CD4-positive, alpha-beta T cell treated with Interleukin-15 for 4 hours (primary cell): ENCODE measurements at places on chromosomes 4 and X.

GRCh38 chr4:56240554-56241174 lies 146.6 kb downstream of the AASDH start:
- no peak for DNase-seq

DNA sequence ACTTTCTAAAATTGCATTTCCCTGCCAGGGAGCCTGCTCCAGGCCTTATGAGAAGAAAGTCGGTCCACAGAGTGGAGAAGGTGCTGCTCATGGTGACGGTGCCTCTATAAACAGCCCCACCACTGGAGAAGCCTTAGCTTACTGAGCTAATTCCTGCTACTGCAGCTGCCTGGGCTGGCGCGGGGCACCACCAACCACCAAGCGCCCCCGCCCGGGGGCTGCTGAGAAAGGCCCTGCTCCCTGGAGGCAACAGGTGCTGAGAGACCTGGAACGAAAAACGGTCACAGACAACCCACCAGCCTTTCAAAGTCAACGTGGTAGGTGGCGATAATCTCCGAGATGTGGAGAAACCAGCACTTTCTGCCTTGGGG lies 2.9 kb downstream of the HCFC1 start:
- no peak for DNase-seq

DNA sequence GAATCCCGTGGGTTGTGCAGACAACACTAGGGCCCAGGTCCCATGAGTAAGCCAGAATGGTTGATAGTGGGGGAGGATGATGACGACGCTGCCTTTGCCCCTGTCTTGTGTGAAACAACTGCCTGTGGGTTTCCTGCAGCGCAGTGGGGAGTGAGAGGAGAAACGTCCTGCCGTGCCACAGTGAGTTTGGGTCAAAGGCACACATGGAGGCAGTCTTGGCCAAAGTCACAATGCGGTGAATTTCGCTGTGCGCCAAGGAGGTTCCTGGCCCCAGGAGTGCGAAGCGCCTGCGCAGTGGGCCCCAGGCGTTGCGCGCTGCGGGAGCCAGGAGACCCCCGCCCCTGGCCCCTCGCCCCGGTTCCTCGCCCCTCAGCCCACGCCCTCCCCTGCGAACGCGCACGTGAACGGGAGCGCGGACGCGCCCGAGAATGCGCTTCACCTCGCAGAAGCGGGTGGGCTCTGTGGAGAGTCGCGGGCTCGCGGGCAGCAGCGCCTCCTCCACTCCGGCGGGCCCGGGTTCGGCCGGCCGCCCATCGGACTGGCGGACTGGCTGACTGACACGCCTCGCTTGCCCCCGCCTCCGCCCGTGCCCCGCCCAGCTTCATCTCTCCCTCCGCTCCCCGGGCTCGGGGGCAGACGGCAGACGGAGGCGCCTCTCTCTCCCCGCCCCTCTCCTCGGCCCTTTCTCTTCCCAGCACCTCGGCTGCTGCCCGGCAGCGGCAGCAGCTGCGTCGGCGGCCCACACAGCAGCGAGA lies at the start of gene NUDT10:
Gene NUDT10 (plus strand): TSS at position 635 of the 755 bp plus-strand sequence. CDS start 144 bp downstream, outside the sequence.
- no peak for DNase-seq

DNA sequence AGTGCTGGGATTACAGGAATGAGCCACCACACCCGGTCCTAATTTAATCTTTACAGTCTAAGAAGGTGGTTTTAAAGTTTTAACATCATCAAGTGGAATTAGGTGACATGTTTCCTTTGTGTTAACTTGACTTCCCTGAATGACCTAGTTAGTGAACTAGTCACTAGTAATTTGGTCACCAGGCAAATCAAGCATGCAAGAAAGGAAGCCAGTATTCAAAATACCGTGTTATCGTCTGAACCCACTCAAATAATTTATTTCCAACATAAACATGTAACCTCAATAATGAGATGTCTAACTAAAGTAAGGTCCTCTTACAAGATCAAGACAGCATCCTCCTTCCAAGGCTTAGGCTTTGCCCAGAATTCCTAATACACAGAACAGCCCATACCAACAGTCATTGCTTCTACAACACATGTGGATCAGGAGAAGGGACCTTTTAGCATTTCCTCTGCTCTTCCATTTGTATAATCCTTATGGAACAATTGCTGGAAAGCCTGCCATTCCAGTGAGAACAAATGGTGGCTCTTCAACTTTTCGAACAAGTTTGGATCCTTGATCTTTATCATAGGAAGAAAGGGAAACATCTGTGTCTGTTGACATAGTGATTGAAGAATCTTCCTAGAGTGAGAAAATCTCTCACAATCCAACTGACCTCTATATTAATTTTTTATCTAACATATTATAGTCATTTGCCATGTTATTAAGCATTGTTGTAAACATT lies 97.2 kb downstream of the ANXA3 start:
- DNase-seq = no peak

GRCh38 chr4:108651014-108651791 lies 804 bp downstream of the OSTC start:
- no peak for DNase-seq

DNA sequence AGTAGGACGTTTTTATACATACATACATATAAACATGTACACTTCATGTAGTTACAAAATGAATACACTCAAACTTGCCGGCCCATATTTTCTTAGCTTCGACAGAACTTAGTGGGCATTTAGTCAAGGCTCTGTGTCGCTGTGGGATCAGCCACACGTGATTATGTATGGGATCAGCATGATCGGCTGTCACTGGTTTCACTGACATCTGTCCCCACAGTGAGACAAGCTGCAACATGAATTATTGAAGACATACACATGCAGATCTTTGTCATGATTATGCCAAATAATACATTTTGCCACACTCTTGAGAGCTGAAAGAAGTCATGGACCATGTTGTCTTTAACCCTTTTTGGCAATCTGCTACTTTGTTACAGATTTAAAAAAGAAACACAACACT lies 38.2 kb upstream of the NAA11 start:
- no peak for DNase-seq

GRCh38 chr4:42487230-42487629 lies 89.9 kb downstream of the SHISA3 start:
- no peak for DNase-seq

- DNase-seq = no peak
These were observed 11.9 kb upstream of the HMGB2 start for GRCh38 chr4:173346074-173346473.

GRCh38 chr4:41814565-41814964 lies 66.0 kb upstream of the PHOX2B start:
- no peak for DNase-seq

DNA sequence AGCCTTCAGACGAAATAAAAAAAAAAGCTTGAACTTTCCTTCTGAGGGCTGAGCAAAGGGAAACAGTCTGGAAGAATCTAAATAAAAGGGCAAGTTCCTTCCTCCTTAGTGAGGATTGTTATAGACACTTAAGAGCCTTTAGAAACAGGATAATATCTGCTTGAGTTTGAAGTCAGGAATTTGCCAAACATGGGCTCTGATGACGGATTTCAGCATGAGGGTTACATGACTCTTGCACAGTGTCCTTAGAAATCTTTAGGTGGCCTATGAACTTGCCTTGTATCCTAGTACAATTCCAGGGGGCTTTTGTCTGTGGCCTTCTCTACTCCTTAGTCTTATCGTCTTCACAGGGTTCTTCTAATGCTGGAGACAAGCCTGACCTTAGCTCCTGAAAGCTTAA lies 94.1 kb downstream of the RLIM start:
- DNase-seq = no peak

DNA sequence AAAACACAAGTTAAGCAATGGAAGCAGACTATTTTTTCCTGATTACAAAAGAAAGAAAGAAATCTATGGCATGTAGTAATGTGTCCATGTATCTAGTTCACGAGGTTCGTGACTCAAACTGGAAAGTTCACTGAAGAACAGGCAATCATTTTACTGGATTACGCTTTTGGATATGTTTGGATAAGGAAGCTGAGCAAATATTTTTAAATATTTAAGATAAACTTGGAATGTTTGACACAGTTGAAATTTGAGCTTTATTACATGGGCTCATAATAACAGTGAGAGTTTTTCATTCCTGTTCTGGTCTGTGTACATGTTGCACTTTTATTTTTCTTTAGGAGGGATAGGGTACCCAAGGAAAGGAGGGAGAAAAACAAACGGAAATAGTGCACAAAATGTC lies 244.2 kb upstream of the GK2 start:
- no peak for DNase-seq

DNA sequence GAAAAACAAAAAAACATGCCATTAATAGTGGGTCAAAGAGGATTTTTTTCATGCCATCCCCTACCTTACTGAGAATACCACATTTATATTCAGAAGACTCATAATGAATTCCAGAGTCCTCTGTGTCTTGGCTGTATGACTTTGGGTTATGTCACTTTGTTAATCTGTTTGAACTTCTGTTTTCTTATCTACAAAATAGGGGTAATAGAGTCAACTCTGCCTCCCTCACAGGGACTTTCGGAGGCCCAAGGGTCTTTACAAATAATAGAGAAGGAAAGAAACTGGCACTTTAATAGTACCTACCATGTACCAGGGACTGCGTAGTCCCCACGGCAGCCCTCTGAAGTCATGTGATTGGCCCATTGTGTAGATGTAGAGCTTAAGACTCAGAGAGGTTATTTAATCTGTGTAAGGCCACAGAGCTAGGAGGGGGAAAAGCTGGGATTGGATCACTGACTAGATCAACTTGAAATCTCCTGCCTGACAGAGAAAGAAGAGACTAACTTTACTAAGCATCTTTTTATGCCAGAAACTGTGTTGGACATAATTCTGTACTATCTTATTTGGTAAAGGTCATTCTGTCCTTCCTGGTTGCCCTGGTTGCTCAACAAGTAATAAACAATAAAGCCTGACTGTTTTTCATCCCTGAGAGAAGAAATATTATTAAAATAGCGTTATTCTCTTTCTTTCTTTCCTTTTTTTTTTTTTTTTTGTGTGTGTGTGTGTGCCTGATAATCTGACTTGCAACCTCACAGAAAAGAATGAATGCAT lies 59.6 kb downstream of the NFKB1 start:
- DNase-seq = no peak

- DNase-seq = no peak
These were observed 1084.1 kb downstream of the TECRL start for GRCh38 chr4:63325140-63325539.

DNA sequence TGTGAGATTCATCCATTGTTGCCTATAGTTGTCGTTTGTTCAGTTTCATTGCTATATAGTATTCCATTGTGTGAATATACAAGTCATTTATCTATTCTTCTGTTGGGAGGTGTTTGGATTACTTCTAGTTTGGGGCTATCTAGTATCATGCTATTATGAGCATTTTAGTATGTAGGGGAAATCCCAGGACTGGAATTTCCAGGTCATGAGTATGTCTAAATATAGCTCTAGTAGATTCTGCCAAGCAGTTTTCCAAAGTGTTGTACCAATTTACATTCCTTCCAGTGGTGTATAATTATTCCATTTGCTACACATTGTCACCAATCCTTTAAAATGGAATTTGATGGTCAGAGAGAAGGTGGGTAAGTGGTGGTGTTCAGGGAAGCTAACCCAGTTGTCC lies 30.1 kb downstream of the EGFL6 start:
- DNase-seq = no peak

- no peak for DNase-seq
These were observed 28.3 kb downstream of the ADD1 start for GRCh38 chr4:2871911-2872310.

DNA sequence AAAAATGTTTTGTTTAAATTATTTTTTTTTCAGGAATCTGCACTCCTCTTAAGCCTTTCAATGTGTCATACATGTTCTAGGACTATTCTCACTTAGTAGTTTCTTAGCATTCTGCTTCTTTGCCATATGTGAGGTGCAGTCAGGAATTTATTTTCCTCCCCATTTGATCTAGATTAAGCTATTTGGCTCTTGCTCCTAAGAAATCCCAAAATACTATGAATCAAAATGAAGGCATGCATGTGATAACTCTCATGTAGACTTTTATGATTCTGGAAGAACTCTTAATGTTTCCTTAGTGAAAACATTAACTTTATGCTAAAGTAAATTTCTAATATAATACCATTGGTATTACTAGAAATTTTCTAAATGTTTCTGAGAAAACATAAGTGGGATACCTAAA lies 664.5 kb downstream of the RAPGEF2 start:
- DNase-seq = no peak

- no peak for DNase-seq
These were observed 26.3 kb upstream of the ADH1C start for GRCh38 chr4:99378876-99379275.

GRCh38 chr4:8409264-8410065 lies 31.1 kb downstream of the ACOX3 start:
- peak; percentile 79 for DNase-seq

GRCh38 chrX:19670854-19671620 lies 155.7 kb upstream of the MAP3K15 start:
- DNase-seq = no peak

GRCh38 chr4:44756559-44756958 lies 30.2 kb upstream of the GNPDA2 start:
- DNase-seq = no peak

- no peak for DNase-seq
These were observed 151.0 kb downstream of the TMEM164 start for GRCh38 chrX:110153896-110154295.

DNA sequence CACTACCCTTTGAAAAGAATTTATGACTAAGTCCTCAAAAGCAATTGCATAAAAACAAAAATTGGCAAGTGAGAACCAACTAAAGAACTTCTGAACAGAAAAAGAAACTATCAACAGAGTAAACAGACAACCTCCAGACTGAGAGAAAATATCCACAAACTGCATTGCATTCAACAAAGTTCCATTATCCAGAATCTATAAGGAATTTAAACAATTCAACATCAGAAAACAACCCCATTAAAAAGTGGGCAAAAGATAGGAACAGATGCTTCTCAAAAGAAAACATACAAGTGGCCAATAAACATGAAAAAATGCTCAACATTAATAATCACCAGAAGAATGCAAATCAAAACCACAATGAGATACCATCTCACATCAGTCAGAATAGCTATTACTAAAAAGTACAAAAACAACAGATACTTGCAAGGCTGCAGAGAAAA lies 130.2 kb downstream of the GASK1B start:
- no peak for DNase-seq

GRCh38 chr4:183118585-183118984 lies 19.5 kb downstream of the WWC2 start:
- DNase-seq = no peak

- no peak for DNase-seq
These were observed 395.7 kb downstream of the RAPGEF2 start for GRCh38 chr4:159498446-159499115.

GRCh38 chrX:139691843-139692505 lies 16.0 kb downstream of the MCF2 start:
- no peak for DNase-seq

GRCh38 chrX:40298069-40298468 lies 200.3 kb upstream of the BCOR start:
- no peak for DNase-seq
